ENCODE measurements at places on chromosomes 3 and 15.

DNA sequence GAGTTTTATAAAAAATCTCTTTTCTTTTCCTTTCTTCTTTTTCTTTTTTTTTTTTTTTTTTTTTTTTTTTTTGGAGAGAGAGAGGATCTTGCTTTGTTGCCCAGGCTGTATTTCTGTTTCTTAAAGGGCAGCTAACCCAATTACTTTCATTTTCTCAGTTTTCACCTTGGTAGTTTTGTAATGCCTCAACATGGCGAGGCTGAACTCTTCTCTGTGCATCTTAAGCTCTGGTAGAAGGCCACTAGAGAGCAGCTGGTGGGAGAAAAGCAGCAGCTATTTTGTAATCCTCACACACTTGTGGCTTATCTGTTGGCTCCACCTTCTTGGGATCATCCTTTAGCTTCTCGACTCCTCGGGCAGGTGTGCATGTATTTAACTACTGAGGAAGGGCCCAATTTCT lies 152.2 kb upstream of the MEIS2 start:
- DNase-seq: no peak

DNA sequence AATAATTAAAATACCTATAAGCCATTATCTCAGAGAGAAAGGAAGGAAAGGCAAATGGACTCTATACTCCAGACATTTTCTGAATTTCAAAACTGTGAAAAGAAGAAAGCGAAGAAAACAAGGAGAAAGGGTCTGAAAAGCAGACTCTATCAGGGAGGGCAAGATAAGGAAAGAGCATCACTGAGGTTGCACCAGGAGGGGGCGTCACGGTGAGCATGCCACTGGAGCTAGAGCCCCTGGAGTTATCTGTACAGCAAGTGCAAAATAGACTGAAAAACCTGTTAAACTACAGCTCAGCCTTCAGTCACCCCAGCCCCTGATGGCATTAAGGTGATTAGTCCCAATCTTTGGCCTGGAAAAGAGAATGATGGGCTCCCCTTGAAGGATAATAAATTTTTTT lies 514.3 kb downstream of the GABRG3 start:
- DNase-seq: no peak

DNA sequence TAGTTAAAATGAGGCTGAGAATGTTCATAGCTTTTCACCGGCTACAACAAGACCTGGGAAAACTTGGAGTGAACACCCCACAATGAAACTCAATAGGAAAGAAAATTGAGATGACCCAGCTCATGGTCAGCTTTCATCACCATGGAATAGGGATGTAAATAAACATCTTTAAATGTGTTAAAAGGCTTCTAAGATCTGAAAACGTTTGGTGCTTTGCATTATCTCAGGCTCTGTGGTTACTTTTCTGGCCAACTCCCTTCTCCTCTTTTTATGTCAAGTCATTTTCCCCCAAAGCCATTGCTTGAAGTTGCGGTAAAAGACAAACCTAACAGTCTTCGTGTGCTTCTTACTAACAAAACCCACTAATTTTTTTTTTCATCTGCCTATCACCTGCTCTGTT lies 195.8 kb downstream of the MECOM start:
- no peak for DNase-seq

DNA sequence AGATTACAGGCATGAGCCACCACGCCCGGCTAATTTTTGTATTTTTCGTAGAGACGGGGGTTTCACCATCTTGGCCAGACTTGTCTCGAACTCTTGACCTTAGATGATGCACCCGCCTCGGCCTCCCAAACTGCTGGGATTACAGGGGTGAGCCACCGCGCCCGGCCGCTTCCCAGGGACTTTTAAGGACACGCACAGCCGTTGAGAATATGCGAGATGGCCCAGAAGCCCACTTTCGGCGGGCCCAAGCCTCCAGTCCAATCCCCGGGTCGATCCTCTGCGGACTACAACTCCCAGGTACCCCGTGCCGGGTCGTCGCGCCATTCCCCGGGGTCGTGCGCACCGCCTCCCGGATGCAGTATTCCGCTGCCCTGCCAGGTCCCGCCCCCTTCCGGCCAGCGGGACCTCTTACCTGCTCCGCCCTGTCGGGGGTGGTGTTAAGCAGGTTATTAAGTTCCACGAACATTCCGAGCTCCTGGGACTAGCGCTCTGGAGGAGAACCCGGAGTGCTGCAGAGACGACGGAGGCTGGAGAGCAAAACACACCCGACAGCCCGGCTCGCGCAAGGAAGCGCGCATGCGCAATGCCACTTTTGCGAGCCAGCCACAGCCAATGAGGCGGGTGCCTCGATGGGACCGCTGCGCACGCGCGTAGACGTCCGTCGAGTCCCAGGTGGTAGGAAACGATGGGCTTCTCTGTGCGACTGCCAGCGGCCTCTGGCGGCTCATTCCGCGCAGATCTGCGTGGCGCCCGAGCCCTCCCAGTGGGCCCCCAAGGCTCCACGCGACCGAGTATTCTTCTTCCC lies at the start of gene ELP6:
Gene ELP6, minus strand, starts transcription at position 588 of the 805 bp plus-strand sequence. Its CDS starts 122 bp downstream, at position 466.
- peak; percentile 83 for DNase-seq

- no peak for DNase-seq
Measured at GRCh38 chr3:112721231-112721630, 80.3 kb upstream of the CCDC80 start.

- DNase-seq: no peak
Measured at GRCh38 chr15:67765701-67766100, 59.6 kb upstream of the SKOR1 start.

- DNase-seq: no peak
Measured at GRCh38 chr3:71997066-71997653, 212.2 kb upstream of the PROK2 start.

GRCh38 chr15:33535135-33535534 lies 224.4 kb downstream of the RYR3 start:
- DNase-seq: no peak

- DNase-seq: peak; percentile 34
Measured at GRCh38 chr3:133750259-133750656, 4.1 kb downstream of the TF start.

- DNase-seq: no peak
Measured at GRCh38 chr3:174101244-174101643, 703.7 kb downstream of the NLGN1 start.

GRCh38 chr15:90097475-90097874 lies 4.8 kb downstream of the IDH2 start:
- no peak for DNase-seq

- no peak for DNase-seq
Measured at GRCh38 chr3:98223907-98224672, 40.0 kb upstream of the OR5H6 start.

DNA sequence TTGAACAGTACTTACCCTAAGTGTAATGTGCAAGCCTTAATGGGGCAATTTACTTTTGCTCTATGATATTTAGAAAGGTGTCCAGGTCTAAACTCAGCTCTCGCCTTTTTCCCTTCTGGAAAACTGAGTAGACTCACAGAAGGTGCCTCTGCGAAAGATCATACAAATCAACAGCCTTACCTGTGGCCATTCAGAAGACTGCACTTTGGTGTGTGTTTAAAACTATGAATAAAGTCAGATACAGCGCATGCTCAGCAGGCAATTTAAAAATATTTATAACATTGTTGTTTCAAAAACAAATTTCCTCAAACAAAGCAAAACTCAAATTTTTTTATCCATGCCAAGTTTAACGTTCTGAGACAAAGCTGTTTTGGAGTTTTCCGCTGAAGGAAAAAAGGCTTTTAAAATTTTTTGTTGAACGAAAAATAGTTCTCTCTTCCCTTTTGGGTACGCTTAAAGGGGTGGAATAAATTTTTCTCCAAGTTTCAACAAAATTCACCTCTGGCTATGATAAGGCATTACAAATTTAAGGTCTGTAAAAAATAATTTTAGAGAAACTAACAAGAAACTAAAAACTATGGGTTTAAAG lies 156.3 kb downstream of the TIGIT start:
- peak; percentile 74 for DNase-seq

GRCh38 chr3:105503191-105503593 lies 136.5 kb downstream of the ALCAM start:
- no peak for DNase-seq

GRCh38 chr3:184203526-184203925 lies 17.5 kb downstream of the ABCF3 start:
- no peak for DNase-seq

- DNase-seq: no peak
Measured at GRCh38 chr3:73624017-73624820, 522 bp downstream of the PDZRN3 start.

DNA sequence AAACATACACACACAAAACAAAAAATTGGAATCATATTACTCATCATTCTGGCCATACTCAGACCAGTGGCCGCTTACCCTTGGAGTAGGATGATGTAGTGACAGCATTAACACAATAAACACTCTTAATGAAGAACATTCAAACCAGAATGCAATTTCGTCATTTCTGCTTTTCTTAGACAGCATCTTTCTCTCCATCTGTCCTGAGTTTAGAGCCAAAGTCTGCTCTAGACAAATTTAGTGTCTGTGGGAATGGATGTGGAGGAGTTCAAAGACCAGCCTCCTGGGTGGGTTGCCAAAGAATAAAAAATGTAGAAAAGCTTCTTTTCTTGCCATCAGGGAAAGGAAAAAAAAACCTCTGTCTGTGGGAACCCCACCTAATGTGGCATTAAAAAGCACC lies 212.4 kb upstream of the POU1F1 start:
- DNase-seq: no peak

DNA sequence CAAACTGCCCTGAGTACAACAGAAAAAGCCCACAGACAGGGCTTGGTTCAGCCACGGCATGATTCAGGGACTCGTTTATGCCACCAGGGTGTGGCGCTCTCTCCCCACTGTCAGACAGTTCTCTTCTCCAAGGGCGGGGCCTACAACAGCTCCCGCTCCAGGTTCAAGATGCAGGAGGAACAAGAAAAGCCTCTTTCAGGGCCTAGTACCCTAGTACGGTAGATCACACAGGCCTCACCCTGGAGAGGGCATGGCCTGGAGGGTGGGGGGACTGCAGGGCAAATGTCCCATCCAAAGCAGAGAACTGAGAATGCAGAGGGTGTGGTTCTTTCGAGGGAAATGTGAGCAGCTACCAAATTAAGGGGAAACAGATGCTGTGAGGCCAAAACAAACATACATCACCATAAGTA lies 12.0 kb downstream of the MESD start:
- peak; percentile 58 for DNase-seq

GRCh38 chr3:158330870-158331269 lies 221.0 kb downstream of the RSRC1 start:
- DNase-seq: no peak

DNA sequence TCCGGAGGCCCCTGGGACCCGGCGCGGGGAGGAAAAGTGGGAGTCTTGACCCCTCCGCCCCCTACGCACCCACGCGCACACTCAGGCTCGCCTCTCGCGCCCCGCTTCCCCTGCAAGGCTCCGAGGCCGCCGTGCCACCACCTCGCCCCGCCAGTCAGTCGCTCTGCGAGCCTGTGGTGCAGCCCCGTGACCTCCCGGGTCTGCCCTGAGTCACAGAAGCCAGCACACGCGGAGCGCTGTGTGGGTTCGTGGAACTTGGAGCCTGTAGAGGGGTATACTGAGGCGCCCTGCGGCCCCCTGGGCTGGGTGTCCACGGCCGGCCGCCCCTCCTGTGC lies 380 bp upstream of the ALS2CL start:
- no peak for DNase-seq

GRCh38 chr3:157087373-157087772 lies 72.6 kb downstream of the CCNL1 start:
- no peak for DNase-seq

DNA sequence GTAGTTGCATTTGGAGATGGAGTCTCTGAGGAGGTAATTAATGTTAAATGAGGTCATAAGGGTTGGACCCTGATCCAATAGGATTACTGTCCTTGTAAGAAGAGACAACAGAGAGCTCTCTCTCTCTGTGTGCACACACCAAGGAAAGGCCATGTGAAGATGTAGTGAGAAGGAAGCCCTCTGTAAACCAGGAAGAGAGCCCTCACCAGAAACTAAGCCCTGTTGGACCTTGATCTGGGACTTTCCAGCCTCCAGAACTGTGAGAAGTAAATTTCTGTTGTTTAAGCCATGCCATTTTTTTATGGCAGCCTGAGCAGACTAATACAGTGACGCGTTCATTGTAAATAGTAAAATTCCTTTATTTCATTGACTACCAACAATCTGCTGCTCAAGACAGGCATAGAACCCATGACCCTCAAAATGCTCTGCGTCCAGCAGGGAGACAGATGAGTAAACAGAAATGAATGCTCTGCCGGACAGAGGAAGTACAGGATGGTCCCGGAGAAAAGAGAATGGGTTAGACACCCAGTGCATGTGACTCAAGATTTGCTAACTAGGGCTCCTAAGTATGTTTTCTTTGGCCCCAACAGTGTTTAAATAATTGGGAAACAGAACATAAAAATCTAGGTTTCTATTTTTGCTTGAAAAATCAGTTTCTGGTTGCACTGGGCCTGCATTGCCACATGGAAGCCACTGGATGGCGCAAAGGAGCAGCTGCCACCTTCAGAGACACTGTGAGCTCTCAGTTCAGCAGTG lies 37.9 kb upstream of the TNFAIP8L3 start:
- no peak for DNase-seq

DNA sequence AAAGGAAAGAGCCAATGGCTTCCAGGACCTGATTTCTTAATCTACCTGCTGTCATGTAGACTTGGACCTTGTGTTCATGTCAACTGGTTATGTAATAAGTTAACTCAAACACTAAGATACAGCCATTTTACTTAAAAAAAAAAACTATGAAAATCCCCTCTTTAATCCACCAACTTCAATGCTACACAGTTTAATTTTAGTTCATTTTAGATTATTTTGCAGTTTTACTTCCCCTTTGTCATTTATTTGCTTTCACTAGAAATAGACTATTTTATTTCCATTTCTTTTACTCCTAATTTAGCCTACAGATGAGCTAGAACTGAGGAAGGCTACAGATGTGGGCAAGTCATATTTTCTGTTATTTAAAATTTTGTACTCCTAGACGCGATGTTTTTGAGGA lies 10.7 kb upstream of the DNAJC13 start:
- DNase-seq: no peak
